Left ventricle myocardium inferior (tissue), 1 donor: ENCODE measurements at places on chromosomes 2 and 18. TPM values are rescaled to one million over a fixed set of nuclear protein-coding genes. Genes with fewer than 3 reads are reported as not detected.

DNA sequence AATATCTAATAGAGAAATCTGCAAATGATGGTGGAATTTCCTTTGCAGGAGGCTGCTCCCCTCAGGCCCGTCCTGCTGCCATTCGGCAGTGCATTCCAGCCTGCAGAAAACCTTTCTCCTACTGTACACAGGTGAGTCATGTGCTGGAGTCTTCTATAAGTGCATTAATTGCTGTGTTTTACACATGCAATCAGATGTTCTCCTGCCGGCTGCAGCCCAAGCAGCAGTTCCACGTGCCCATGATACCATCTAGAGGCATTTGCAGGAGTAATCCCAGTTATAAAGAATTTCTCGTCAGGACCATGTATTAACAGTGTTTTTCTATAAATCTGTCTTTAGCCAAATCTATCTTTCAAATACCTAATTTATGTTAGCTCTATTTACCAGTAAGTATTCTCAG lies 304.7 kb upstream of the HNMT start:
- DNase-seq, result no peak

- DNase-seq, result peak; percentile 73
Measured at GRCh38 chr2:10036095-10036884, 7.1 kb upstream of the KLF11 start.

DNA sequence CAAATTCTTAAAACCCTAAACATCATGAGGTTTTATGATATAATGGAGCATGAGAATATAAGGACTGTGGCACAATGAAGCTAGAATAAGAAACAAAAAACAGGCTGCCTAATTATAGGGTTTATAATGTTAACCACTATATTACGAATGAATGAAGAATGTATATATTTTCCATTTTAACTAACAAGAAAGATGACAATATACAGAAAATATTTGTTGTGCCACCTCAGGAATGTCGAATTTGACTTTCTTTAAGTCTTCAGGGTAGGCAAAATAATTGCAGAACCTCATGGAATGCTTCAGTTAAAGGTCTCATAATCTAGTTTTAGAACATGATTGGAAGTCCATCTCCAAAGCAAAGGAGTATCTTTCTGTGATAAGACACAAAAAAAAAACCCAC lies 282.9 kb upstream of the SLC8A1 start:
- DNase-seq, result no peak

Gene FBXO48
- 1.0 TPM for total RNA-seq

Gene DLX2
- total RNA-seq, result not detected

Gene DNAH7
- total RNA-seq, result 0.11 TPM

Gene ALKAL2
- total RNA-seq, result 1.1 TPM
